ENCODE measurements at places on chromosomes 4 and X.

- no peak for DNase-seq
Observed at GRCh38 chr4:80311130-80311529, 24.4 kb upstream of the CFAP299 start.

- DNase-seq: no peak
Observed at GRCh38 chrX:8906299-8906938, 105.2 kb upstream of the FAM9A start.

- DNase-seq: no peak
Observed at GRCh38 chrX:69120476-69120875, 44.8 kb downstream of the PJA1 start.

- DNase-seq: no peak
Observed at GRCh38 chrX:103360092-103360491, 3.8 kb downstream of the TCEAL9 start.

DNA sequence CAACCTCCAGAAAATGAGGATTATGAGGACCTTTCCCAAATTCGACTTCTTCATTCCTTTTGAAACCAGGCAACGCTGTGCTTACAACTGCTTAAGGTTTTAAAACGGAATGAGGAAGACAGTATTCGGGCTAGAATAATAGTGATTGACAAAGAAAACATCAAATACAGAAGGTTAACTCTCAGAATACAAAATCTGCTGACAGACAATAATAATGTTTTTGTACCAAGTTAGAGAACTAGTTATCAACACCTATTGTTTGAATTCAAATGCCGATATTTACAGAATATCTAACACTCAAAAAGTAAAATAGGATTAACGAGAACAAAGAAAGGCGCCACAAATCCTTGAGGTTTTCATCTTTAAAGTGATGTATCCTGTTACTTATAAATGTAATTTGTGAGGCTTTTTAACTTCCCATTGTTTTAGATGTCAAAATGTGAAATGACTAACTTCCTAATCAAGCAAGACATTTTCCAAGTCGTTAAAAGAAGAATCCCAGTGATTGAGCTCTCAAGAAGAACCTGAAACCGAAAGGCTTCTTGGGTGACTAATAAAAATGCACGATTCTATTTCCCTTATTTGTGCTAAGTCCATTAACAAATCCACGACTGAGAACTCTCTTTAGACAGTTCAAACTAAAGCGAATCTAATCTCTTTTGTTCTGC, 118.3 kb downstream of the SORBS2 start:
- no peak for DNase-seq

- DNase-seq: no peak
Observed at GRCh38 chrX:31500921-31501320, 429.1 kb upstream of the FTHL17 start.

DNA sequence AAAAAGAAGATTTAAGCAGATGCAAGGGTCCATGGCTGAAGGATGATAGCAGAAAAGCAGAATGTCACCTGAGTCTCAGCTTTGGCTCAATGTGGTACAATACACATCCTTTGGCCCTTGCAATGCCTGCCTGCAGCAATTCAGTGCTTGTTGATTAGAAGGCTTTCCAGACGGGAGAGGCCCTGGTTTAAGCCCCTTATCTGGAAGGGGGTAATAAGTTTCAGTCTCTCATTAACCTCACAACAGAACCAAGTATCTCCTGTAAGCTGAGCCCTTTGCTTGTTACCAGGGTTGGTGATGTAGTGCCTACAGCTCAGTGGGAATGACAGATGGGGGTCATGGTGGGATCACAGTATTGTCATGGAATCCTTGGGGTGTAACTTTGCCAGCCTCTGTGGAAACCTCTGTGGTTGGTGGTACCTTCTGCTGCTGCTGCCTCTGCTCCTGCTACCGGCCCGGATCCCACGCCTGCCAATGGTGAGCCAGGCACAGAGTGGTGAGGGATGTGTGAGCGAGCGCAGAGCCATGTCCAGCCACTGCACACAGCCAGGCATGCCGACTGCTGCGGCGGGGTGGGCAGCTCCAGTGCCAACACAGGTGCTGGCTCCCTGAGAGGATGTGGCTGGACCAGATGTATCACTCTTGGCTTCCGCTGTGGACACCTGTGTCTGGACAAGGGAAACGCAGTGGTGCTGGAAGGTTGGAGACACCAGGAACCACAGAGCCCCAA, 81.2 kb downstream of the ADRA2C start:
- no peak for DNase-seq

DNA sequence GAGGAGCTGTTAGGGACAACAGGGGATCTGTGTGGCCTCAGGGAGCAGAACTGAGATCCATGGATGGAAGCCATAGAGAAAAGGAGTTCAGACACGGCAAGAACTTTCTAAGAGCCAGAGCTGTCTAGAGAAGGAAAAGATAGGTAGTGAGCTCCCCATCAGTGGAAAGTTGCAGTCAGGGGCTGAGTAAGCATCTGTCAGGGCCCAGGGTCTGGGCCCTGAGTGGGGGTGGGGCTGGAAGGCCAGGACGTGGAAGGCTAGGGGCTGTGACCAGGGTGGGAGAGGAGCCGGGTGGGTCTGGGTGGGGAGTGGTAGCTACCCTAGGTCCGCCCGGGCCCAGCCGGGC, 324 bp upstream of the MSN start:
- DNase-seq: no peak

GRCh38 chrX:27380163-27380845, 82.8 kb downstream of the PPP4R3C start:
- no peak for DNase-seq

DNA sequence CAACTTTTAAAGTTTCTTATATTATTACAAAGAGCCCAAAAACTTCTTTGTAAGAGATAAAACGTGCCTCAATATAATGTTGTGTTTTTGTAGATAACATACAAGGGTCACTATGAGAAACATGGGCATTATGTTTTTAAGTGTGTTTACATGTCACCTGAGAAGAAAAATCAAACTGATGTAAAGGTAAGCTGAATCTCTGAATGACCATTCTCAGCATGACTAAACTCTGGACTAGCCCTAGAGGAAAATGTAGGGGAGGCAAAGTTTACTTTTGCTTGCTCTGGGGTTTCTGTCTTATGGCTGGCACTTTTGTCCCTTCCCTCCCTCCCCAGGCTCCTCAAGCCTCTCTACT, 6.8 kb downstream of the MEPE start:
- DNase-seq: no peak

DNA sequence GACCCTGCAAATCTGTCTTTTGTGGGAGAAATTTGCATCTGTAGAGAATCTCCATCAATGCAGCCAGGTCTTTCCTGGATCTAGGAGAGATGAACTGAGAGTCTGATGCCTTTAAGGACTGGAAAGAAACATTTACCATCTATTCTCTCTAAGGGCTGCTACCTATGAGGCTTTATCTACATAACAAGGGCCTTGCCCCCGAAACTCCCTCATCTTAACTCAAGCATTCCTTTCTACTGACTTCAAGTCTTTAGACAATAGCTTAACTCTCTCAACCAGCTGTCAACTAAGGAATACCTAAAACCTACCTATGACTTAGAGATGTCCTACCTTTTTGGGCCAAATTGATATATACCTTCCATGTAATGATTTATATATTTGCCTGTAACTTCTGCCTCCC, 32.1 kb downstream of the MAGEB17 start:
- no peak for DNase-seq

DNA sequence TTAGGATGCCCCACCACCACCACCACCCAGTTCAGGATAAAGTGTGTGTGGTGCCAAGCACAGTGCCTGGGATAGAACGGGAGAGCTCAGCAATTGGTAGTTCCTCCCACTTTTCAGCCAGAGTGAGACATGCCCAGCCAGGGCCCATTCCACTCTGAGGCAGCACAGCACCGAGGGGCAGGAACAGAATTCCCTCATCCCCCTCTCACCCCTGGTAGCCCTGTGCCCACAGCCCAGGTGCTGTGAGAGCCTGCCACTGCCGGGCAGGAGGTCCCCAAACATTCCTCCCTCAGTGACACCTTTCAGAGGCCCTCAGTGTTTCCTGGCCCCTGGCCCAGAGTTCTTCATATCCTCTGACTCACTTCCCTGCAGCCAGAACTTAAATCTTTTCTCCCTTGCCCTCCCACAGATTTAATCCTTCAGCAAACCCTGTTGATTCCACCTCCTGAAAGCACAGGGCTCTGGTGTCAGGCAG, 8.1 kb downstream of the RIPPLY1 start:
- no peak for DNase-seq

- no peak for DNase-seq
Observed at GRCh38 chr4:109278594-109279031, 23.8 kb downstream of the COL25A1 start.

All from D341Med (cell line).